ENCODE measurements at places on chromosomes 13 and 19.

DNA sequence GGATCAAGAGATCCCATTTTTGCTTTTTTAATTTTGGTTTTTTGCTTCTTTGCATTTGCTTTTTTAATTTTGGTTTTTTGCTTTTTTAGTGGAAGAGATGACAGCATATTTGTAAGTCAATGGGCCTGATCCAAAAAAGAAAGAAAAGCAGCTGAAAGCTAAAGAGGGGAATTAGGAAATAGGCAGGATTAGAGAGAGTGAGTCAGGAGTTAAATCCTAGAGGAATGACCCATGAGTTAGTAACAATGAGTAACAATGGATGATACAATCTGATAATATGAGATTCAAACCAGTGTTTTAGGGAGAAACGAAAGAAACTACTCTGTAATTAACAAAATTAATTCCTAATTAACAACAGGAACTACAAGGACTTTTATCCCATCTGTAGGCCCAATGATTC lies 111.2 kb upstream of the SGCG start:
- no peak for DNase-seq

GRCh38 chr13:44605275-44605674 lies 29.1 kb upstream of the TSC22D1 start:
- DNase-seq, result no peak

DNA sequence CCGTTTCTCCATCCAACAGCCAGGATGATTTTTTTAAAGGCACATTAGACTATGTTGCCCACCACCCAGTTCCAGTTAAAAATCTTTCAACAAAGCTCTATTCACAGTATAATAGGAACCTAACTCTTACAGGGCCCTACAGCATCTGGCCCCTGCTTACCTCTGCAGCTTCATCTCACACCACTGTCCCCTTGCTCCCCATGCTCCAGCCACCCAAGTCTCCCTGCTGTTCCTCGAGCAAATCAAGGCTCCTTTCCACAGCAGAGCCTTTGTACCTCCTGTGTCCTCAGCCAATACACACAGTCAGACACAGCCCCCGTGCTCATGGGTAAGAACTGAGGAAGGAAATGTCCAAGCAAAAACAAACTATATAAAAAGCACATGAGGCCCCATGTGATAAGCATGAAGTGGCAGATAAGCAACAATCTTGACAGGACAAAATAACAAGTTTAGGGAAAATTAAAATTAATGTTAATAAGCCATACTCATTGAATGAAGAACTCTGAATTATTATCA lies 67.5 kb downstream of the TSC22D1 start:
- no peak for DNase-seq

- DNase-seq, result no peak
Measured at GRCh38 chr13:94620286-94620896, 18.7 kb downstream of the GPR180 start.
